T1000 (cell line): ENCODE measurements at places on chromosomes 2 and 18.

- DNase-seq = no peak
Measured at GRCh38 chr18:46209161-46209560, 105.0 kb downstream of the HAUS1 start.

GRCh38 chr2:20525041-20526035, 78.5 kb downstream of the RHOB start:
- peak; percentile 43 for DNase-seq

DNA sequence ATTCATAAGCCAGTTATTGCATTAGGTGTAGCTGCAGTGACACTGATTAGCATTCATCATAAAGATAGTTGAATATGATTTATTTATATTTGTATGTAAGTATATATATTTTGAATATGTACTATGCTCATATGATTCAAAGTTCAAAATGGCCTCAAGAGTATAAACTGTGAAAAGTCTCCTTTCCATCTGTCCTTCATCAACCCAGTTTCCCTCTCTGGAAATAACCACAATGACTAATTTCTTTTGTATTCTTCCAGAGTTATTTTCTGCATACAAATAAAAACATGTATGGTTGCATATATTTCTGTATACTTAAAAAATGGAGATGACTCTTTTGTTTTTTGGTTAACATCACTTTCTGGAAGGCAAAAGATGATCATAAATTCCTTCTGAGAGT, 95.2 kb downstream of the CAMKMT start:
- no peak for DNase-seq

- DNase-seq = no peak
Measured at GRCh38 chr18:73737990-73738389, 409.6 kb downstream of the FBXO15 start.

DNA sequence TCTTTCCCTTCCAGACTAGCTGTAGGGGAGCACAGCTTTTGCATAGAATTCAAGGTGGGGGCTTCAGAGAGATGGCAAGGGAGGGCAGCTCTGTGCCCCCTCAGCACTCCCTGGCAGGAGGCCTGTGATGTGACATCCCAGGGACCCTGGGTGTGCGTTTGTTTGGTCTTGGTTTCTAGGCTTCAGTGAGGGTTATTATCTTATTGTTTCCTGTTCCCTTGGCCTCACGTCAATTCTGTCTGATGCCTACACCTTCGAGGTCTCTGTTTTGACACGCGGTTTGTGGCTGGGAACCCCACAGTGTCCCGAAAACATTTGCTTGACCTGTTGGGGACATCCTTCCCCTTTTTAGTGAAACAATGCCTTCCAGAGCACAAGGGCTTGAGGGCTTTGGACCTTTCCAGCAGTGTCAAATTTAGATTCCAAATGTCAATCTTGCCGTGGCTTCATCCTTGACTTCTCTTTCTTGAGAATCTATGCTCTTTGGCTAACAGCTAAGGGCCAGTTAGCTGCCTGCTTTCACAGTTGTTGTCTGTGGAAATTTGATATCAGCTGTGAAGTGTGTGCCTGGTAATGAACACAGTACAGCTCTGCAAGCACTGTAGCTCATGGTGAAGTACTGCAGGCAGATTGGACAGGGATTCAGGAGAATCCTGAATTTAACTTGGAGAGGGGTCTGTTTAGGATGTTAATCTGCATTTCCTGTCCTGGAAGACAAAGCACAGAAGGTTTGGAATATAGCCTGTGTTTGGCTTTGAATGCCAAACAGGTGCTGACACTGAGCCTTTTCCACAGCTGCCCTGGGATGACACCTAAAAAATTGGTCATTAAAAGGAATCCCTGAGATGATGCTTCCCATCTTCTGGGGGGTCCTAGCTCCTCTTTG, 108.2 kb upstream of the CXCR4 start:
- DNase-seq = no peak

DNA sequence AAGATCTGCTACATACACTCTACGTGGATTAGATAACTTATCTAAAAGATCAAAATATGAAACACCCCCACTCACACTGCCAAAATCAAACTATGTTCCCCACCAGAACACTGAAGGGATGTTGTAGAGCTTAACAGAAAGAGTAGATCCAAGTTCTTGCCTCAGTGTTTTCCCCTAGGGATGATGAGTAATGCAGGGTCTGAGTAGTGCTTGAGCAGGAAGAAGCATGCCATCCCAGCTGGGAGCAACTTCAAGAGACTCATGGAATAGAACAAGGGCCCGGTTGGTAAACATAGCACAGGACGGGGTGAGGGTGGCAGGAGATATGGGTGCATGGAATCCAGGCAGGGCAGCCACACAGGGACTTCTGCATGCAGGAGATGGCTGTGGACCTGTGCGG, 74.3 kb downstream of the SNTG2 start:
- no peak for DNase-seq

DNA sequence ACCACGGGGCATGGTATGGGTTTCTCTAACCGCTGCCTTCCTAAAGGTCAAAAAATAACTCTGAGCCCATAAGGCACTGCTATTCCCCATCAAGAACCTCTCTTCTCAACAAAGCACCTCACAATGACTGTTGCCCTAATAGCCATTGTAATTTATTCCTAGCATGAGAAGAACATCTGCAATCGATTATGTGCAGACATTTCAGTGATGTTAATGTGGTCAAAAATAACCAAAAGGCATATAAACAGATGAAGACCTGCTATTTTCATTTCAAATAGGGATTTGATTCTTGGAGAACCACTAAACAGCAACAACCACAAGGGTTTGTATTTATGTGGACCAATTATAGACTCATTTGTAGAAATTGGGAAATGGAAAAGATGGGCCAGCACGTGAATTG, 356.6 kb downstream of the FBXO15 start:
- no peak for DNase-seq

DNA sequence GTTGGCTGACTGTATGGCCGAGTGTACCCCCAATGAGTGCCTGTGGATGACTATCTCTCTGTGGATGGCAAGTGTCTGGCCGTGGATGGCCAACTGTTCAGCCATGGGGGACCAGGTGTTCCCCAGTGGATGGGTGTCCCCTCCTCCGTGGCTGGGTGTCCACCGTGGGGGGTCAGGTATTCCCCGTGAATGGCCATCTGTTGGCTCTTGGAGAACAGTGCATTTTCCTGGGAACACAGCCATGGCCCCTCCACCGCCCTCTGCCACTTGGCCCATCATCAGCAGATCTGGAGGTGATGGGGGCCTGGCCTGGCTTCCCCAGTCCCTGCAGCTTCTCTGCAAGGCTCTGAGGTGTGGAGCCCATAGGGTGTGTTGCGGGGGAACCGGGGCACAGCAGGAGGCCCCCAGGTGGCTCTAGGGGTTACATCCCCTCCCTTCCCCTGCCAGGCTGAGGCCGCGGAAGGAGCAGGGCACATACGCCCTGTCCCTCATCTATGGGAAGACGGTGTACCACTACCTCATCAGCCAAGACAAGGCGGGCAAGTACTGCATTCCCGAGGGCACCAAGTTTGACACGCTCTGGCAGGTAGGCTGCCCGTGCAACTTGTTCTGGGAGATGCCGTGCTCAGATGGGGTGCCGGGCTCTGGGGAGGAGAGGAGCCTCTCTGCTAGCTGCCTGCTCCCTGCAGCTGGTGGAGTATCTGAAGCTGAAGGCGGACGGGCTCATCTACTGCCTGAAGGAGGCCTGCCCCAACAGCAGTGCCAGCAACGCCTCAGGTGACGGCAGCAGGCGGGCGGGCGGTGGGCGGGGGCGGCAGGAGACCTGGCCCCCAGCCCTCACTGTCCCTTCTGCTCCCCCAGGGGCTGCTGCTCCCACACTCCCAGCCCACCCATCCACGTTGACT, 19.3 kb downstream of the ZAP70 start:
- no peak for DNase-seq

GRCh38 chr18:32468147-32468845, 2.4 kb downstream of the GAREM1 start:
- DNase-seq = no peak

DNA sequence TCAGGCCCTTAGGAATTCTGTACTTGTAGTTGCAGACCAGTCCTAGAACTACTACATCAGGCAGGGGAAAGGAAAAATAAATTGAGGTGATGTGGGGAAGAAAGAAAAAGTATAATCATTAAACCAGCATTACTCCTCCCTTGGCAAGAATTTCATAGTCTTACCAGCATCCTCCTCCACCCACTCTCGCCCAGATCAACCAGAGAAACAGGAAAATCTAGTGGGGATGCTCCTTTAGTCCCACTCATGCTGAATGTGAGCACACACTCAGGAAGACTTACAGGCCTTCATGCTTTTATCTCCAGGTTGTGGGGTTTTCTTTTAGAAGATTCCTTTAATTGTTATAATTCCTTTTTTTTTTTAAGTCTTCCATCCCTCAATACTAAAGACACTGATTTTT, 129.3 kb upstream of the CCDC150 start:
- DNase-seq = no peak

DNA sequence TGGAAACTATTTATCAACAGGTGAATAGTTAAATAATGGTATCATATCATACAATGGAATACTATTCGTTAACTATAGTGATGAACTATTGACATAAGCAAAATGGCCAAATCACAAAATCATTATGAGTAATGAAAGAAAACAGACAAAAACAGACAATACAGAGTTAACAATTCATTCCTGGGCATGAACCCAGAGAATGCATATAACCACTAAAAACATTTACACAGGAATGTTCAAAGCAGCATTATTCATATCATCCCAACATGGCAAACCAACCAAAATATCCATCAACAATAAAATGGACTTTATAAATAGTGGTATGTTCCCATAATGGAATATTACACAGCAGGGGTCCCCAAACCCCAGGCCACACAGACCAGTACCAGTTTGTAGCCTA, 131.2 kb upstream of the CYP1B1 start:
- DNase-seq = no peak

GRCh38 chr18:59155153-59155552, 15.5 kb downstream of the SEC11C start:
- no peak for DNase-seq

DNA sequence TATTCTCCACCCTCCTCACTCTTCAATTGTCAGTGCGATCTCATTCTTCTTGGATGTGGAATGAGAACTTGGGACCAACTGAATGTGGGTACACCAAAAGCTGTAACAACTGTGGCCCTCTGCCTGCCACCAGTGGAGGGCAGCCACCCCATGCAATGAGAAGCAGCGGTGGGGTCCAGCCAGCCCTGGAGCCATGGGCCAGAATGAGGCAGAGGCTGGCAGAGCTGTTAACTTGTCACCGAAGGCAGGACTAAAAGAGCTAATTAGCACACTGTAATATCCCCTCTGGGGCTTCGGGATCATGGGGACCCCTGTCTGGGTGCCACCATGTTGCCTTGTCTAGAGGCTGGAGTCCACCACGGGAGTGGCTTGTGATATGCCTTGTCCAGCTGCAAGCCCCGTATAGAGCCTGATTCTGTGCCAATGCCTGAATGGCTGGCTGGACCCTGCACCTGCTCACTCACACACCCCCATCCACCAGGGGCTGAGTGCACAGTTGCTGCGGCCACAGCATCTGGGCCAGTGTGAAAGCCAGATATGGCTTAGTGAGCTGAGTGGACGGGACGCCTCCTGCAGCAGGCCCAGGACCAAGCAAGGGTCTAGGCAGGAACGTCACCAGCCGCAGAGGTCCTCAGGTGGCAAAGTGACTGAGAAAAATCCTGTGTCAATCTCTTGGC, 680.5 kb downstream of the DSC3 start:
- DNase-seq = no peak

GRCh38 chr2:222743251-222743812, 71.9 kb downstream of the MOGAT1 start:
- no peak for DNase-seq

DNA sequence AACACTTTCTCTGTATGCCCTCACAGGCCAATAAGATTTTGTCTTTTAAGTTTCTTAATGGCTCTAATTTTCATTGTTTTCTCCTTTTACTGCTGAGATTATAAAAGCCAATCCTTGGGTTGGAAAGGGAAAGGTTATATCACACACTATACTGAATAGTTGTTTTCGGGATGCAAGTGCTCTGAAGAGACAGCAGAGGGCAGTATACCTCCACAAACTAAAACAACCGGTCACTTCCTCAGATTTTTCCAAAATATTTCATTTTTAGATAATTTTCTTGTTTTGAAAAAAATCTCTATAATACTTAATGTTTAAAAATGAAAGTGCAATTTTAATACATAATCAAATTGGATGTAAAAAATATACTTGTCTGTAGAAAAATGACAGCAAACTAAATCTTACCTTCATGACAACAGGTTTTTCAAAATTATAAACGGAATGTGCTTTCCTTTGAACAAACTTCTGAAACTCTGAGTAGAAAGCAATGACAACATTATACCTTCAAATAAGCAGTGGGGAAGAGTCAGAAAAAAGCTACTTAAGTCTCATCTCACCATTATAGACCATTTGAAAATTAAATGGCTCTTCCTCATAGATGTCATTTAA, 82.7 kb downstream of the ORC4 start:
- DNase-seq = no peak

DNA sequence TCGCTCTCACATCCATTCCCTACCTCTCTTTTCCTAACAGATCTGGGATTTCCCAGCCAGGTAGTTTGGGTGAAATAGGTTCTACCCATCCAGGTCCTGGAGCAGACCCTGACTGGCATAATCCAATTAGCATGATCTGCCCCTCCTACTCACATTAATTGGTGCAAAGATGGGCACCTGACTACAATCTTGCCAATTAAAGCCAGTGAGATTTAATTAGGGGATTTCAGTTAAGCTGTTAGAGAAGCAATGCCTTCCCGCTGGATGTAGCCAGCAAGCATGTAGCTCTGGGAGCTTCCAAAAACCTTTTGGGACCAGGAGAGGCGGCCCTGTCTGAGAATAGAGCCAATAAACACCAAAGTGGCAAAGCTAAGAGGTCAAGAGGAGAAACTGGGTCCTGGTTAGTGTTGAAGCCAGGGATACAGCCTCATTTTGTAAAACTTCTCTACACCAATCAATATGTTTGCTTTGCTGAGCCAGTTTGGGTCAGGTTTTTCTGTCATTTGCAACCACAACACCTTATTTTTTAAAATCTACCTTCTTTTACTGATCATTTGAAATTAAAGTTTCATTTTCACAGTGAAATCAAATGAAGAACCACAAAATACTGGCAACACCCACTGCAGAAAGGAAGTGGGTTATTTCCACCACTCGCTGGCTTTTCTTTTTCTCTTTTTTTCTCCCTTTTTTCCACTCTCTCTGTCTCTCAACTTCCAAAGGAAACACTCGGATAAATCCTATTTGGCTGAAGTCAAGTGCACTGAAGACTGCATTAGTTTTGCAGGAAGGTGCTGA, 3.2 kb upstream of the TTC39C start:
- DNase-seq = no peak

DNA sequence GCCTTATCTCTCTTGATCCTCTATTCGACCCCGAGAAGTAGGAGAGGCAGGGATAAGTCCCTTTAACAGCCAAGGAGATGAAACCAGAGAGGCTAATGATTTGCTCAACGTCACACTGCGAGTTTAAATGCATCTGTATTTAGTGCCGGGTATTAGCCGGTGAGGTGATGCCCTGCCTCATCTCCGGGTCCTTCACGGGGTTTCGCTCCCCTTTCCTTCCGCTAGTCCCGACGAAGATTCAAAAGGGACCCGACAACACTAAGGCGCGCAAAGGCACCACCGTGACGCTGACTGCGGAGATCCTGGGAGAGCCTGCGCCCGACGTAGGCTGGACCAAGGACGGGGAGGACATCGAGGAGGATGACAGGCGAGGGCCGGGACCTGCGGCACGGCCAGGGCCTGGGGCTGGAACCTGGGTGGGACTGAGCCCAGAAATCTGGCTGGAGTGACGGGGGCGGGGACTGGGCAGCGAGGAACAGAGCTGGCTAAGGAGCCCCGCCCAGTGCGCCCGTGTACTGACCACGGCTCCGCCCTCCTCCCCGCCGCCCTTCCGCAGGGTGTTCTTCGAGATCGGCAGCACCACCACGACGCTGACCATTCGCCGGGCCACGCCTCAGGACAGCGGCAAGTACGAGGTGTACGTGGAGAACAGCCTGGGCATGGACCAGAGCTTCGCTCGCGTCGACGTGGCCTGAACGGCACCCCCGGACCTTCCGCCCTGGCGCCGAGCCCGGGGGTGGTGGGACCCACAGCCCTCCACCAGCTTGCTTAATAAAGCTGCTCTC, 1.0 kb upstream of the GMPPA start:
- DNase-seq = peak; percentile 36
